Immature natural killer cell (primary cell): ENCODE measurements at places on chromosomes 12 and 14.
A peak's percentile ranks its signal among the peaks of the same experiment; 100 is the strongest.

- no peak overlapping the region for H3K27ac ChIP-seq
- no peak overlapping the region for H3K4me3 ChIP-seq
- H3K27me3 ChIP-seq: peaks cover 3% of the 10 kb centered on the region
- no peaks in the 10 kb centered on the region for H3K4me1 ChIP-seq
These were observed 391.1 kb downstream of the LRIG3 start for GRCh38 chr12:58529114-58529665.

GRCh38 chr12:93032758-93033157, 103.7 kb upstream of the EEA1 start:
- DNase-seq: no peak
- H3K4me3 ChIP-seq: no peak overlapping the region
- H3K27ac ChIP-seq: no peak overlapping the region
- H3K4me1 ChIP-seq: no peaks in the 10 kb centered on the region
- no peaks in the 10 kb centered on the region for H3K36me3 ChIP-seq

- no peaks in the 10 kb centered on the region for H3K36me3 ChIP-seq
- H3K27me3 ChIP-seq: no peaks in the 10 kb centered on the region
- peaks cover 33% of the 10 kb centered on the region for H3K4me1 ChIP-seq
- H3K4me3 ChIP-seq: peak overlapping the region; percentile 47
These were observed 126.1 kb upstream of the MAX start for GRCh38 chr14:65228436-65228835.

GRCh38 chr12:81797100-81797499, 38.0 kb upstream of the PPFIA2 start:
- H3K36me3 ChIP-seq: no peaks in the 10 kb centered on the region
- DNase-seq: no peak
- no peaks in the 10 kb centered on the region for H3K4me1 ChIP-seq
- H3K27ac ChIP-seq: no peak overlapping the region

GRCh38 chr12:101064721-101065120, 145.3 kb downstream of the SLC5A8 start:
- peaks cover 2% of the 10 kb centered on the region for H3K27me3 ChIP-seq
- H3K4me1 ChIP-seq: no peaks in the 10 kb centered on the region
- H3K27ac ChIP-seq: no peak overlapping the region
- H3K36me3 ChIP-seq: no peaks in the 10 kb centered on the region

- H3K27me3 ChIP-seq: no peaks in the 10 kb centered on the region
- H3K4me3 ChIP-seq: no peak overlapping the region
- H3K27ac ChIP-seq: no peak overlapping the region
These were observed 79.5 kb downstream of the FAR2 start for GRCh38 chr12:29228474-29229157.
